Stimulated activated naive CD8-positive, alpha-beta T cell treated with anti-CD3 and anti-CD28 coated beads, Interleukin-15, Interleukin-2, amounts not matched to agents 100 U/mL and 50 U/mL, for 24 hours (primary cell): ENCODE measurements at places on chromosomes 12 and 14.

- no peak for DNase-seq
Observed at GRCh38 chr12:64720884-64721283, 38.3 kb downstream of the GNS start.

GRCh38 chr14:61503167-61503801 is 181.9 kb downstream of the PRKCH start:
- DNase-seq: peak; percentile 69

GRCh38 chr12:103998976-103999375 is 33.3 kb downstream of the TDG start:
- no peak for DNase-seq

DNA sequence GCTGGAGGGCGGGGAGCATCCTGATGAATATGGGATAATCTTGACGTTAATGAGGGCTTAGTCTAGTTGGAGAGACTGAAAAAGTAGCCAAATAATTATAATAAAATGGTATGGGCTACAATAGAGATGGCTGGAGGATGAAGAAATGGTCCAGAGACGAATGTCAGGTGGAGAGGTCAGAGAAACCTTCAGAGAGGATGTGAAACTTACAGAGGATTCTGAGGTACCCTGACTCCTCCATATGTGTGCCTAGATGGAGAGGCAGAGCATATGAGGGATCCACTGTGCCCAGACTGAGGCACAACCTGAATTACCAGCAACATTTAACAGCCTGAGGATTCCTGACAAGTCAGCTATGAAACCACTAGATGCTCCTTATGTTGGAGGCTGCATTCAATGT is 417.0 kb downstream of the ATP23 start:
- no peak for DNase-seq

DNA sequence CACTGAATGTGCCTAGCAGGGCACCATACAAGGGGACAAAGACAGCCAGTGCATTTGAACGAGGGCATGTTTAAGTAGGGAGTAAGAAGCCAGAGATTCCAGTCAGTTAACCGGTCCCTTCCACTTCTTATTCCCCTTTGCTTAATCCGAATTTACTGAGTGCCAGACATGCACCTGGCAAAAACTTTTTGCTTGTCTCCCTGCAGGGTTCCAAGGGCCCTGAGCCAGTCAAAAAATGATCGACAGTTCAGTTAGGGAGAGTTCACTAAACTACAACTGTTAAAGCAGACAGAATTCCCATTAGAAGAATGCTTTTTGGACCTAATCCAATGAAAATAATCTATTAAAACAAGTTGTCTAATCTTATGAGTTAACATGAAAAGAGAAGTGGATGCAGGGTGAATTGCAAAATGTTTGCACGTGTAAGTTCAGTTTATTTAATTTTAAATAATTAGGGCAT is 193.8 kb downstream of the TMTC2 start:
- no peak for DNase-seq

DNA sequence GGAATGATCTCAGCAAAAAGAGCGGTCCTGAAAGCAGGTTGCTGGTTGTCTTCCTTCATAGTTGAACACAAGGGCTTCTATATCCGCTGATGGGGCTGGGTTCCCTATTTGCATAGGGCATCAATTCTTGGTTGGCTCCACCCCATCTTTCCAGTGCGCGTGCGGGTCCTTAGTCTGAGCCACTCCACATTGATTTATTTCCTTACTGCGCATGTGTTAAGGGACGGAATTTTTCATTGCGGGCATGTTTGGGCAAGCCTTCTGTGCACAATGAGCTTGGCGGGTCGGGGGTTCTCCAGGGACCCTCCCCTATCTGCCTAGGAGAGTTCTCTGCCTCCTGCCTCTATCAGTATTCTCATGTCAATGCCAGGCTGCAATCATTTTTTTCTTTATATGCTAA is 21.2 kb upstream of the DLGAP5 start:
- DNase-seq: no peak

DNA sequence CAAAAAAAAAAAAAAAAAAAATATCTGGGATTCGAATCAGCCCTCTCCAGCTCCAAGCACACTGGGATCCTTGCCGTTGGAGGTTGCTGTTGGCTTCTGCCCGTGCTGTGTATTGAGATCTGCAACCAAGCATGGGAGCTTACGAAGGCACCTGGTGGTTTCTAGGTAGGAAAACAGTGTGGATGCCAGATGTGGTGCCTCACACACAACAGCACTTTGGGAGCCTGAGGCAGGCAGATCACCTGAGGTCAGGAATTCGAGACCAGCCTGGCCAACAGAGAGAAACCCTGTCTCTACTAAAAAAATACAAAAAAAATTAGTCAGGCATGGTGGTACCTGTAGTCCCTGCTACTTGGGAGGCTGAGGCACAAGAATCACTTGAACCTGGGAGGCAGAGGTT is 47.4 kb downstream of the ATF7 start:
- DNase-seq: no peak

GRCh38 chr12:67437011-67437410 is 167.9 kb downstream of the CAND1 start:
- DNase-seq: no peak

DNA sequence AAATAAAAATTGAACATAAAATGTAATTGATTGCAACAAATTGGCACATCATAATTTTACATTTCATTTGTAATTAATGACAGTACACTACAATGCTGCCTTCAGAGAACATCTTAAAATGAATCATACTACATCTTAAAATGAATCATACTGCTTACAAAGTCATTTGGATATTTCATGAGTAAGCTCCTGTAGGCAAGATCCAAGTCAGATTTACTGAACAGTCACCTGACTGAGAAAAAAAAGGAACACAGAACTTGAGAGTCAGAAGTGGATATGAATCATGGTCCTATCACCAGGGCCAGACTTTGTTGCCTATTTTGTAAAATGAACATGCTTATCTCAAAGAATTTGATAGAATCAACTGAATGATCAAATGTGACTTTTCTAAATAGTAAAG is 32.7 kb upstream of the FBLN5 start:
- no peak for DNase-seq

DNA sequence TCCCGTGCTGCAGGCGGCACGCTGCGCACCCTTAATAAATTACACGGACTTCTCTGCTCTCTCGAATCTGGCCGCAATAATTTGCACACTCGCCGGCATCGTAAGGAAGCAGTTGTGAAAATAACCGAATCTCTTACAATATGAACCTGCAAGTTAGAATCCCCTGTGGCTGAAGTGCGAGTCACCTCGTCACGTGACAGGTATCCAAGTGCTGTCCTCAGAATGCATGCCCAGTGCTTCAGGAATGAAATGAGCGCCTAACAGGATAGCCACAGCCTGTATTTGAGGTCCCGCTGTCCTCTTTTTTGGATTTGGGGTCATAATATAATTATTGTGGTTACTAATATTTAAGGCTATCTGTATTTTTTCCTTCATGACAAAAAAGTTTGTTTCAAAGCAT is 82.0 kb downstream of the VWF start:
- no peak for DNase-seq

GRCh38 chr12:124553862-124554428 is 13.5 kb downstream of the NCOR2 start:
- no peak for DNase-seq

GRCh38 chr14:38199739-38200138 is 8.0 kb upstream of the SSTR1 start:
- no peak for DNase-seq

DNA sequence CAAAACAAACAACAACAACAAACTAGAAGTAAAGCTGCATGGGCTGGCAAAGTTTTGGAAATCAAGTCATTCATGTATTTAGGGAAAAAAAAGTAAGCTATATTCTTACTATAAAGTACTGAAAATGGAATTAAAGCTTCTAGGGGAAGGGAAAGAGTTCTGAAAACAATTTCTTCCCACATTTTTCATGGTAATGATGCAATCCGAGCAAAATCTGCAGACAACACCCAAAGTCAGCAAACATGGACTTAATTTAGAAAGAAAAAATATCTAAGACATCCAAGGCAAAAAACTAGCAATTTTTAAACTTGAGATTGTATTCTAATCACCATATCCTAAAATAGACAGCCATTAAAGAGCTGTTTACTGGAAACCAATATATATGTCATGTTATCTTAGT is 86.3 kb downstream of the LRP6 start:
- DNase-seq: no peak

DNA sequence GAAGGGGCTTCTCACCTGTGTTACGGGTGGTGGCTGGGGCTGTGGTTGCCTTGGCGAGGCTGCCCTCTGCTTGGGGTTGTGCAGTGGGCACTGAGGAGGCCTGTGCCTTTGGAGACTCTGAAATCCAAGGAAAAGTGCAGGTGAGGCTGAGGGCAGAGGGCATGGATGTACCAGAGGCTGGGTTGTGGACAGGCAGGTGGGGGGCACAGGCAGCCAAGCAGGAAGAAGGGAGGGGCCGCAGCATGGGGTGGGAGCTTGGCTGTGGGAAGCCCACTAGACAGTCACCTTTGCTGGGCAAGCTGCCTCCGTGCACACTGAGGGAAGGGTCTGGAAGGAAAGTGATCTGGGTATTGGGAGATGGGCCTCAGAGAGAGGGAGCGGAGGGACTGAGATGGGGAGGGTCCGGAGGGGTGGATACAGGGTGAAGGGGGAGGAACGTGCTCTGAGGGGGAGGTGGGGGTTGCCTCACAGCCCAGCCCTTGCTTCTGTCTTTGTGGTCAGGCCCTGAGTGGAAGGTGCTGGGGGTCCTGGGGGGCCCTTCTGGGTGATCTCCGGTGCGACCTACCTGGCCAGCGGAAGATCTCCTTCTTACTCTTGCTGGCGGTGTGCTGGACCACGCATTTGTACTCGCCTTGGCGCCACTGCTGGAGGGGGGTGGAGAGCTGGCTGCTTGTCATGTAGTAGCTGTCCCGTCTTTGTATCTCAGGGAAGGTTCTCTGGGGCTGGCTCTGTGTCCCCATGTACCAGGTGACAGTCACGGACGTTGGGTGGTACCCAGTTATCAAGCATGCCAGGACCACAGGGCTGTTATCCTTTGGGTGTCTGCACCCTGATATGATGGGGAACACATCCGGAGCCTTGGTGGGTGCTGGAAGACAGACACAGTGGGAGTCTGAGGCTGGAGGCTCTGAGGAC is 318.7 kb downstream of the TMEM121 start:
- no peak for DNase-seq

GRCh38 chr12:116174006-116174405 is 103.5 kb downstream of the MED13L start:
- DNase-seq: no peak

DNA sequence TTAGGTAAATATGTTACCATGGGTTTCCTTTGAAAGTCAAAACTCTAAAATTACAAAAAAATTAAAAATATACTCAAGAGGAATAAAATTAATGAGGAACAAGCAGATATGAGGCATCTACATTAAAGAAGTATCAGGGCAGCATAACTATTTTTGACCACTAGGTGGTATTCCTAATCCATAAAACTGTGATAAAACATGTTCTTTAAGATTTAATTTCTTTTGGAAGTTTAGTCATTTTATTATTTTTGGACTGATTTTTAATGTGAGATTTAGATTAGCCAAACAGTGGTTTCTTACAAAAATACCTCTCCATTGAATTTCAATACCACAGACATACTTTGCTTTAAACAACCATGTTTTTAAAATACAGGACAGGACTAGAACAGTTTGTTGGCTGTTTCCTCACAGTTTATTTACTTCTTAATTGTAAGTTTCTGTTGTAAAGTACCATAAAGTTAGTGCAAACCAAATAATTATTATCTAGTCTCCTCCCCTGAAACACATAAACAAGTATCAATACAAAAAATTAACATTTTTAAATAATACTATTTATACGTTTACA is 49.8 kb downstream of the NTS start:
- DNase-seq: no peak

GRCh38 chr12:113315358-113315757 is 19.6 kb downstream of the SLC8B1 start:
- no peak for DNase-seq

GRCh38 chr12:68876461-68876860 is 56.5 kb downstream of the CPM start:
- no peak for DNase-seq

DNA sequence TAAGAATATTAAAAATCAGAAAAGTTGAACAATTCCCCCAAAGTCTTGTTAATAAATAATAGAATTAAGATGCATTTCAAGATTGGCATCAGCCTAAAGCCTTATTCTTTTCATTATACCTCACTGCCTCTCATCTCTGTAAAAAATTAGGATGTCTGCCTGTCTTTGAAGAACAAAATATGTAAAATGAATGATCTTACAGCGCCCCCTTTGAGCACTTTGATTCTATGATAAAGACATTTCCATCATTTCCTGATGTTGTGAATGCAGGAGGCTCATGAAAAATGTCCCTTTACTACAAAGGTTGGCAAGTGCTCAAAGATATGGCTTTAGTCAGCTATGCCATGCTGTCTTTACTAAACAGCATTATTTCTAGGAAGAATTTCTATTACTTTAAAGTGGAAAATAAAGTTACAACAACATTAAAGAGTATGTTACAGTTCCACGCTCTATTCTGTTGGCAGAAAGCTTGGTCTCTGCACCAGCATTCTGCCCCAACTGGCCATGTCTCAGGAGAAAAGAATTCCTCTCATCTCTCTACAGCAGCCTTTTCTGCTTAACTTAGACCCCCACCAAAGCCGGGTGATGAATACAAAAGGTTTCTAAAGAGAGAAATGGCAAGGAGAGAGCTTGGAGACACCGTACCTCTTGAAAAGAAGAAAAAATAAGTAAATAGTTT is 95.1 kb downstream of the LLPH start:
- no peak for DNase-seq

DNA sequence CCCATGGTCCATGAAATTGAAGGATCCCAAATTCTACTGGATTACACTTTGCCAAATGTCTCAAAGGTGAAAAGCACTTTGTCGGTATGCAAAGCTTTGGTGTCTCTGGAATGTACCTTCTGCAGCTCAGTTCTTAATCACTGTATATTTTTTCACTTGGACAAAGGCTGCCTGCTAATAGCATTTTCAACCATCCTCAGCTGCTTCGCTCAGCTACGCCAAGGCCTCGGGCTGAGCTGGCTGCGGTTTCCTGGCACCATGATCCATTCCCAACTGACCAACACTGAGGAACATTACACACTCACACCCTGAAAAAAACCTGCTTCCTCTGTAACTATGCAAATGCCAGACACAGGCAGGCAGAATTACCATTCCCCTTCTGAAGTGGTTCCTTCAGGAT is 335.2 kb downstream of the DPF3 start:
- no peak for DNase-seq
